Skeletal muscle cell (primary cell): ENCODE measurements at places on chromosomes 11 and 22.

DNA sequence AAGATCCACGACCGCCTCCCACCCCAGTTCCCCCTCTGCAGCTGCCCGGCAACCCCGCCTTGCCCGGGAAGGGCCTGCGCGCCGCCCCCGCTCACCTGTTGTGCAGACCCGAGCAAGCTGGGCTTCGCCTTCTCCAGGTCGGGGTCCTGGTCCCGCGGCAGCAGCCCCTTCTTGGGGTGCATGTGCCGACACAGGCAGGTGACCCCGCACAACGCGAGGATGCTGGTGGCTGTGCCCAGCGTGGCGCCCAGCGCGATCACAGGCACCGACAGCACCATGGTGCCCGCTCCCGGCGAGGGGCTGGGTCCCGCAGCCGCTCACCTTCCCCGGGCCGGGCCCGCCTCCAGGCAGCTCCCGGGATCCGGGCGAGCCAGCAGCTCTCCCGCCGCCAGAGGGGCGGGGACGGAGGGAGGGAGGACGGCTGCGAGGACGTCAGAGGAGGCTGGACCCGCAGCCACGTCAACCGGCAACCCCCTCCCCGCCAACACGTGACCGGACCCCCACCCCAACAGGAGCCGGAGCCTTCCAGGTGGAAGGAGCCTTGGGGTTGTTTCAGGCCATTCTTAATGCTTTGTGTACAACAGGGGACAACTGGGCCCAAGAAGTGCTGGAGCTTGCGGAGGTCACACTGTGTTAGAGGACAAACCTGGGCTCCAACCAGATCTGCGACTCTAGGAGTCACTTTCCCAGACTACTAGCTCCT lies at the start of gene SYT13:
Gene SYT13, minus strand, starts transcription at position 412 of the 703 bp plus-strand sequence. Its CDS starts 134 bp downstream, at position 278.
- no peak for DNase-seq

DNA sequence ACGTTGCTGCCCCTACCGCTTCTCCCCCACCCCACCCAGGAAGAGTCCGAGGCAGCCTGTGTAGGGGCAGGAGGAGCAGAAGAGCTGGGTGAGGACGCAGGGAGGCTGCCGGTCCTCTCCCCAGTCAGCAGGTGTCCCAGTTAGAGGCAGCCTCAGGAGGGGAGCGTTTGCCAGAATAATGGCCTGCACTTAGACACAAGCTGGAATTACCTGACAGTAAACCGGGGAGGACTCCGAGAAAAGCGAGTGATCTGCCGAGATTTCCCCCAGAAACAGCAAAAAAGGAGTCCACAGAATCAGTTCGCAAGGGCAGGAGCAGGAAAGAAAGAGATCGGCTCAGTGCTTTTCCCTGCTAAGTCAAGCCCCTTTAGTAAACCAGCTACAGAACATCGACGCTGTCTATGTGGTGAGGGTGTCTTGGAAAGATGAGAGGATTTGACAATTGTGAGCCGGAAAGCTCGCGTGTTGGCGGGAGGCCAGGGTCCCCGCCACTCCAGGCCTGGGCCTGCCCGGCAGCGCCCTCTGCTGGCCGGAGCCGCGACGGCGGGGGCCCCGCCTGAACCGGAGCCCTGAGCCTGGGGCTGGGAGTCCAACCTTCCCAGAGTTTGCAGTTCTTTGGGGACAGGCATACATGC lies 17.7 kb upstream of the THRSP start:
- peak; percentile 37 for DNase-seq

DNA sequence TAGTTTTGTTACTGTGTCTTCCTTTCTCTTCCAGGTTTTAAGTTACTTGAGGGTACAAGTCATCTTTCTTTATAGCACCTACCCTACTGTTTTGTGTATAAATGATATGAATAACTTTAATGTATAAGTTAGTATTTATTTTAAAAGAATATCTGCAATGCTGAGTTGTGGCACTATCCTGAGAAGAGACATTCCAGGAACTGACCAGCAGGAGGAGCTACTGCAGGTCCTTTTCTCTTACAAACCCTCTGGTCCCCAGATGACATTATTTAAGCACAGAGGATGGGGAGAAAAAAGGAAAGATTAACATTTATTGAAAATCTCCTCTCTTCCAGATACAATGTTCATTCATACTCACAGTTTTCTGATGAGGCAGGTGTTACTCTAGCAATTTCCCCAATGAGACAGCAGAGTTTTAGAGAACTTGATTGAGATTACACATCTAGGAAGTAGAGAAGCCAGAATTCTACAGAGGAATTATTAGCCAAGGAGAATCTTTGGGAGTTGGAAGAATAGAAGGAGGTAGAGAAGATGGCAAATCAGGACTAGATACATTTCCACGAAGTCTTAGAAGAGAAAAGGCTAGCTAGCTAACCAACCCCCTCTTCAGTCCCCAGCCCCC lies 541.2 kb upstream of the API5 start:
- no peak for DNase-seq

GRCh38 chr11:34487430-34487829 lies 26.2 kb downstream of the ELF5 start:
- DNase-seq = no peak
